ENCODE measurements at places on chromosomes 7 and 10. TPM values are rescaled to one million over a fixed set of nuclear protein-coding genes. Genes with fewer than 3 reads are reported as not detected.

LRRN3 gene
- 0.20 TPM for total RNA-seq

IL2RA gene
- total RNA-seq, result not detected

ENTPD1 gene
- 2.2 TPM for total RNA-seq

SPDYE2B gene
- total RNA-seq, result not detected

CUZD1 gene
- 13.0 TPM for total RNA-seq

PPIF gene
- total RNA-seq, result 70.2 TPM

GRCh38 chr7:7921830-7922229 lies 46.8 kb upstream of the GLCCI1 start:
- DNase-seq, result no peak
- H3K27me3 ChIP-seq, result no peaks in the 10 kb centered on the region
- H3K36me3 ChIP-seq, result no peaks in the 10 kb centered on the region
- H3K4me1 ChIP-seq, result peaks cover 26% of the 10 kb centered on the region

DNA sequence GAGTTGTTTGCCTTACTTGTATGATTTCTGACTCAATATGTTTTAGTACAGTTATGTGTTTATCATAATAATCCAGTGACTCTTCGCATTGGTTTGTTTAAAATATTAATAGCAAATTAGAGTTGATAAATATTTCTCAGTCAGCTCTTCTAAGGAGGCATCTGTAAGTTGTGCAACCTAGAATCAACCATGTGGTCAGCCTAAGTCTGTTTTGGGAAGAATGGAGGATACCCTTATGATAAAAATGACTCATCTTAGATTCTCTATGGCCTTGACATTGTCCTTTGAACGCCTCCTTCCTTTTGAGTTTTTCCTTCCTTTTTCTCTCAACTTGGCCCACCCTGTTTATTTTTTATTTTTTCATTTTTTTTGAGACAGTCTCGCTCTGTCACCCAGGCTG lies 18.8 kb downstream of the DNAJC9 start:
- no peaks in the 10 kb centered on the region for H3K4me1 ChIP-seq
- H3K4me3 ChIP-seq, result no peak overlapping the region
- no peak for DNase-seq
- H3K27me3 ChIP-seq, result no peaks in the 10 kb centered on the region
- H3K36me3 ChIP-seq, result no peaks in the 10 kb centered on the region

GRCh38 chr7:72023926-72024325 lies 388.2 kb downstream of the CALN1 start:
- no peak for DNase-seq
- no peaks in the 10 kb centered on the region for H3K4me1 ChIP-seq
- H3K27me3 ChIP-seq, result no peaks in the 10 kb centered on the region
- no peaks in the 10 kb centered on the region for H3K36me3 ChIP-seq
- H3K4me3 ChIP-seq, result no peak overlapping the region
- H3K27ac ChIP-seq, result no peak overlapping the region

GRCh38 chr7:137771273-137771672 lies 75.5 kb downstream of the DGKI start:
- H3K36me3 ChIP-seq, result no peaks in the 10 kb centered on the region
- no peaks in the 10 kb centered on the region for H3K27me3 ChIP-seq
- no peak for DNase-seq
- no peaks in the 10 kb centered on the region for H3K4me1 ChIP-seq
- H3K4me3 ChIP-seq, result no peak overlapping the region

DNA sequence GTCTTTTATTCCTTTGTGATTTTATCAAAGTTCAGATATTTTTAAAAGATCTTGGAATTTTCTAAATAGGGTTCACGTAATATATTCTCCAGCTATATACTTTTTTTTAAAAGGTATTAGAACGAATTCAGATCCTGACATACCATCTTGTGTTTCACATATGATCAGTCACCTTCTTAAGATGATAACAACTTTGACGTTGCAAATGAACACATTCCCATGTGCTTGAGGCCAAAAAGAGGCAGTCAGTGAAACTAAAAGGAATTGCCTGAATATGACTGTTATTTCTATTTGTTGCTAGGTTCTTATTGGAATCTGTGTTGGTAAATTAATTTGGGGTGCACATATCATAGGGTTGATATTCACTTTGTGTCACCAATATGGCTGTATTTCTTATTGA lies 310.1 kb downstream of the MDFIC start:
- peaks cover 29% of the 10 kb centered on the region for H3K27me3 ChIP-seq
- H3K4me1 ChIP-seq, result no peaks in the 10 kb centered on the region
- H3K27ac ChIP-seq, result no peak overlapping the region
- no peaks in the 10 kb centered on the region for H3K36me3 ChIP-seq
- no peak for DNase-seq
- H3K4me3 ChIP-seq, result no peak overlapping the region

DNA sequence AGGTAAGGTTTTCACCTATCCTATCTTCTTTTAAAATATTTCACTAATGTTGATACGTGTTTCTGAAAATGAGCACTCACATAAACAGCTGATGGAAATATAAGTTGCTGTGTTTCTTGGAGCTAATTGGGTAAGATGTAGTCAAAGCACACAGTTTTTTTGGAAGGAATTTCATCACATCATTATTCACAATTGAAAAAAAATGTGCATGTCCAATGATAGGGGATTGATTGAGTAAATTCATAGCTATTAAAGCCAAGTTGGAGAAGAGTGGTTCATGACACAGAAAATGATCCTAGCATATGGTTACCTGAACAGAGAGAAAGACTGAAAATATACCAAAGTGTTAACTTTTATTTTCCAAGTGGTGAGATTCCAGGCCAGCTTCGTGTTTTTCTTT lies 29.6 kb downstream of the GLI3 start:
- H3K4me1 ChIP-seq, result no peaks in the 10 kb centered on the region
- no peak overlapping the region for H3K4me3 ChIP-seq
- peaks cover 1% of the 10 kb centered on the region for H3K27me3 ChIP-seq
- DNase-seq, result no peak

- H3K4me3 ChIP-seq, result no peak overlapping the region
- H3K36me3 ChIP-seq, result no peaks in the 10 kb centered on the region
- H3K27me3 ChIP-seq, result no peaks in the 10 kb centered on the region
- DNase-seq, result no peak
- no peak overlapping the region for H3K27ac ChIP-seq
Measured at GRCh38 chr7:148045521-148045920, 545.0 kb upstream of the C7orf33 start.

DNA sequence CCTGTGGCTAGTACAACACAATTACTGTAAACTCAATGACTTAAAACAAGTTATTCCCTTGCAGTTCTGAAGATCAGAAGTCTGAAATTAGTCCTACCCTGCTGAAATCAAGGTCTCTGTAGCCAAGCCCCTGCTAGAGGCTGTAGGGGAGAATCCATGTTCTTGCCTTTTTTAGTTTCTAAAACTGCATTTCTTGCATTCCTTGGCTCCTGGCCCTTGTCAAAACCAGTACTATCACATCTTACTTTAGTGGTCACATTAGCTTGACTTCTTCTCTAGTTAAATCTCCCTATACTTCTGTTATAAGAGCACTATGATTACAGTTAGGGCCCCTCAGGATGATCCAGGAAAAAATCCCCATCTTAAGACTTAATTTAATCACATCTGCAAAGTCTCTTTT lies 567.0 kb downstream of the GFRA1 start:
- H3K27me3 ChIP-seq, result no peaks in the 10 kb centered on the region
- no peak overlapping the region for H3K27ac ChIP-seq
- DNase-seq, result no peak

GRCh38 chr10:98125940-98126631 lies 8.4 kb upstream of the R3HCC1L start:
- no peaks in the 10 kb centered on the region for H3K27me3 ChIP-seq
- H3K4me1 ChIP-seq, result no peaks in the 10 kb centered on the region
- H3K27ac ChIP-seq, result no peak overlapping the region
- H3K4me3 ChIP-seq, result no peak overlapping the region

DNA sequence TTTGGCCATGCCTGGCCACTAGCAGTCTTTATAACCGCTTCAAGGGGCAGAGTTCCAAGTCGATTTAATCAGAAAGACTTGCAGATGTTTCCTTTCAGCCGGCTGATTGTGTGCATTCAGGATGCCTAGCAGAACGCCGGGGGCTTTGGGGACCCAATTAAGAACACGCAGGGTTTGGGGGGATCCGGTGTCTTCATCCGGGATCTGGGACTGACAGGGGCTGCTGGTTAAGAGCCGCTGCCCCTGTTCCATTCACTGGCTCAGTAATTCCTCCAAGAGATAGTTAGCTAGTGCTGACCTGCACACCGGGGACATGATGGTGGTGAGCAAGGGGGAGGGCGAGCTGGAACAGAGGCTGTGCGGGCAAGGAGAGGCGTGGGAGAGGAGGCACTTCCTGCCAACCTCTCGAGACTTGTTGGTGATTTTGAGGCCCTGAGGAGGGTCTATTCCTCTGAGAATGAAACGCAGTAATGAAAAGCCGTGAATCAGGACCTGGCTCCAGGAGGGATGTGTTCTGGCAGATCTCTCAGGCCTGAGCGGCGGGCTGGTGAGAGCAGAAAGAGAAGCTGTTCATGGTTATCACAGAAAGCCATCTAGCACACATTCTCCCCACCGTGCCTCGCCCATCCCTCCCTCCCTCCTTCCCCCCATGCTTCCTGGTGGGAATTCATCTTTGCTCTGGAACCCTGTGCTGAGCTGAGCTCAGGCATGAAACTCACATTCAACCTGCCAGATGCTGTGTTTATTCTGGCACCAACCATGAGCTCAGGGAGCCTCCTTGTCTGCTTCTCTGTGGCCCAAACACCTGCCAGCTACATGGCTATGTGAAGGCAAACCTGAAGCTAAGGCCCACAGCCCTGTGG lies 152.0 kb downstream of the CCDC3 start:
- no peaks in the 10 kb centered on the region for H3K4me1 ChIP-seq
- H3K27me3 ChIP-seq, result no peaks in the 10 kb centered on the region
- DNase-seq, result no peak
- H3K4me3 ChIP-seq, result no peak overlapping the region

GRCh38 chr7:81776161-81776560 lies 6.3 kb upstream of the HGF start:
- no peak for DNase-seq
- no peaks in the 10 kb centered on the region for H3K27me3 ChIP-seq
- H3K36me3 ChIP-seq, result no peaks in the 10 kb centered on the region
- H3K4me3 ChIP-seq, result no peak overlapping the region
- no peaks in the 10 kb centered on the region for H3K4me1 ChIP-seq

GRCh38 chr7:1230411-1231213 lies 2.1 kb upstream of the UNCX start:
- peaks cover 77% of the 10 kb centered on the region for H3K27me3 ChIP-seq
- H3K36me3 ChIP-seq, result no peaks in the 10 kb centered on the region
- DNase-seq, result no peak
- H3K4me1 ChIP-seq, result peaks cover 38% of the 10 kb centered on the region
- no peak overlapping the region for H3K4me3 ChIP-seq

- DNase-seq, result no peak
- no peak overlapping the region for H3K27ac ChIP-seq
- H3K36me3 ChIP-seq, result no peaks in the 10 kb centered on the region
- no peaks in the 10 kb centered on the region for H3K4me1 ChIP-seq
Measured at GRCh38 chr10:78777466-78777865, 291.3 kb upstream of the ZMIZ1 start.

DNA sequence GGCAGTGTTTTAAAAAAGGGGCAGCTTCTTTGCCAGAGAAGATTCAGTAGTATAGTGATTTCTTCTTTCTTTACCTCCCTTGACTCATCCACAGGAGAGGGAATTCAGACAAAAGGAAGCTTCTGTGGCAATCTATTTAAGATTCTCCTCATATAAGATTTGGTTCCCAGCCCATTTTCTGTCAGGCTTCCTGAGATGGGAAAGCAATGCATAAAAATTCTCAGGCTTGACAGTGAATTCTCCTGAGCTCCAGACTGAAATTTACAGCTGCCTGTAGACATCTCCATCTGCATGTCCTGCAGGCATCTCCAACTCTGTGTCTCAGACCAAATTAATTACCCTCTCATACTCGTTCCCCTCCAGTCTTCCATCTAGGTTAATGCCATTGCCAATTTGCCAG lies 72.8 kb downstream of the TSPAN12 start:
- H3K4me3 ChIP-seq, result no peak overlapping the region
- H3K27ac ChIP-seq, result no peak overlapping the region
- no peaks in the 10 kb centered on the region for H3K36me3 ChIP-seq

- DNase-seq, result no peak
- H3K27ac ChIP-seq, result no peak overlapping the region
- H3K4me3 ChIP-seq, result no peak overlapping the region
- no peaks in the 10 kb centered on the region for H3K4me1 ChIP-seq
- no peaks in the 10 kb centered on the region for H3K27me3 ChIP-seq
Measured at GRCh38 chr10:86929468-86930380, 27.7 kb downstream of the MMRN2 start.

GRCh38 chr10:190216-190615 lies 55.0 kb downstream of the ZMYND11 start:
- no peak overlapping the region for H3K4me3 ChIP-seq
- no peak for DNase-seq
- no peaks in the 10 kb centered on the region for H3K36me3 ChIP-seq
- peaks cover 4% of the 10 kb centered on the region for H3K4me1 ChIP-seq
- H3K27ac ChIP-seq, result no peak overlapping the region
- no peaks in the 10 kb centered on the region for H3K27me3 ChIP-seq

GRCh38 chr10:119454316-119454715 lies 88.2 kb downstream of the RGS10 start:
- no peak overlapping the region for H3K4me3 ChIP-seq
- H3K27ac ChIP-seq, result no peak overlapping the region
- no peaks in the 10 kb centered on the region for H3K27me3 ChIP-seq
- peaks cover 2% of the 10 kb centered on the region for H3K4me1 ChIP-seq
- DNase-seq, result no peak
- H3K36me3 ChIP-seq, result no peaks in the 10 kb centered on the region

DNA sequence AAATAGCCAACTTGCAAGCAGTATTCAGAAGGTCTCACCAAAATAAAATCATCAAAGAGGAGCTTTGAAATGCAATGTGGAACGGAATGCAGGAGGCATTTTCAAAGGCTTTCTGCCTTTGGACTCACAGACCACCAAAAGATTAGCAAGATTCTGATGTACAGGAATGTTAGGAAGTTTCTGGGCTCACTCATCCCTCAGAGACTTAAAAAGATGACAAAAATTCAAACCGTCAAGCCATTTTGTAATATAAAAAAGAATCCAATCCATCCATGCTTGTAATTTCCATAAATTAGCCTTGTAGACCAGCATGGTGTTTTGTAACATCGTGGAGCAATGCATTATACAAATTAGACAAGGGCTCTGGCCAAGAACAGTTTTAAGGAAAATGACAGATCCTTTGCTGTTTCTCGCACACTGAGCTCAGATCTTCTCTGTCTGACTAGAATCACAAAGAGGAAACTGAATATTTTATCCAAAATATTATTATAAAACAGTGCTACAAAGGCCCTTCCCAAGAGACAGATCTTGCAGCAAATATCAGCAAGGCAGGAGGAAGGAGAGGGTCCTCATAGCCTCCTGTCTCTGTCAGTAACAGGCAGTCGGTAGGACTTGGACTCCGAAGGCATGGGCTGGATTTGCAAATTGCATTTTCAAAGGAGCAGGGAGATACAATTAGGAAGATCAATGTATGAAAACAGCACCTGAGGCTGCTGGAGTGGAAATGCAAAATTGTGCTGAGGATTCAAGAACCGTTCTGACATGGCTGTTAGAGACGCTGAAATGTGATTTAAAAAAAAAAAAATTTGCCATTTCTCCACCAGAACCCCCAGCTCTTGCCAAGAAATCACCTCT lies 57.4 kb upstream of the NRP1 start:
- H3K27ac ChIP-seq, result no peak overlapping the region
- H3K4me3 ChIP-seq, result no peak overlapping the region
- no peaks in the 10 kb centered on the region for H3K27me3 ChIP-seq
- H3K36me3 ChIP-seq, result no peaks in the 10 kb centered on the region
- no peak for DNase-seq

GRCh38 chr7:94397722-94398121 lies 3.0 kb downstream of the COL1A2 start:
- peaks cover 7% of the 10 kb centered on the region for H3K4me1 ChIP-seq
- DNase-seq, result no peak
- no peaks in the 10 kb centered on the region for H3K27me3 ChIP-seq
- H3K4me3 ChIP-seq, result no peak overlapping the region
- no peak overlapping the region for H3K27ac ChIP-seq
- no peaks in the 10 kb centered on the region for H3K36me3 ChIP-seq
